ENCODE measurements at places on chromosomes 3 and 15.

- DNase-seq, result no peak
Observed at GRCh38 chr3:186967686-186968085, 37.4 kb downstream of the ST6GAL1 start.

- DNase-seq, result no peak
Observed at GRCh38 chr3:22685597-22685996, 517.5 kb upstream of the UBE2E2 start.

- DNase-seq, result no peak
Observed at GRCh38 chr15:38540510-38540909, 24.1 kb downstream of the RASGRP1 start.

GRCh38 chr3:4978204-4978965 is 852 bp upstream of the BHLHE40 start:
- DNase-seq, result peak; percentile 44

- no peak for DNase-seq
Observed at GRCh38 chr3:134354612-134355251, 19.5 kb downstream of the AMOTL2 start.

- DNase-seq, result no peak
Observed at GRCh38 chr3:149848238-149848637, 35.2 kb downstream of the RNF13 start.

DNA sequence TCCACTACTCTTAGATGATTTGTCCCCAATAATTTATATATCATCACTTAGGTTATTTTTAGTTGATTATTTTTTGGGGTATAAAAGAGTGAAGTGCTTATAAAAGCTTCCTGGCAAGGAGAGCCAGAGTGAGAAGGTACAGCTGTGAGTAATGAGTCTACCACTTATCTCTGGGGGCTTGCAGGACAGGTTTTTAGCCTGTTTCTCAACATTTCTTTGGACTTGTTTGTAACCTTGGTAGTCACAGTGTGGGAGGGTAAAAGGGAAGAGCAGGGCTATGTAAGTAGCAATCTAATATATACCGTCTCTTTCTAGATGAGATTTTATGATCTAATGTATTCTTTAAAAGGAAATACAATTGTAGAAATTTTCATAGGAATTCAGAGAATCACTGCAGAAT is 321.3 kb upstream of the GOLIM4 start:
- no peak for DNase-seq

GRCh38 chr15:40300771-40301170 is 7.0 kb downstream of the PLCB2 start:
- DNase-seq, result no peak

DNA sequence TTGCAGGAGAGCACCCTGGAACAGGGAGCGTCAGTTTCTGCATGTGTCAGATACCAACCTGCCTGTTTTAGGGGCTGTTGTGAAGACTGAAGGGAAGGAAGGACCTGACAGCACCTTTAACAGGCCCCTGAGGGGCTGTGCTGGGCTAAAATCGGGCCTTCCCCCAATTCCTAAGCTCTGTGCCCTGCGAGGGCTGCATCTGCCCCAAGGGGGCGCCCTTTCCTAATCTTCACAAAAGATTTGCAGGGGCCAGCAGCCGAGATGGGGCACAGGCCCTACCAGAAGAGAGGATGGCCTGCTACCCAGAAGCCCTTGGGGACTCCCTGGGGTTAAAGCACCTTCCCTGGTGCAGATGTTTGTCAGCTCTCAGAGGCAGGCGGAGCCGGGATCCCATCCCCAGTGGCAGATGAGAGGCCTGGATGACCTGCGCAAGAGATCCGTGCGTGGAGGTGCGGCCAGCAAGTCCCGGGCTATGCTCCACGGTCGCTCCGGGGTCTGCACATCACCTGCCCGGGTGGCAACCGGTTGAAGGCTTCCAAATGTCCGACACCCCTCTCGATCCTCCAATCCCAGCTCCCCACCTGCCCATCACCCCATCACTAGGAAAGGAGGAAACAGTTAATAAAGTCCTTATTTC is 53.6 kb downstream of the RHCG start:
- DNase-seq, result no peak

DNA sequence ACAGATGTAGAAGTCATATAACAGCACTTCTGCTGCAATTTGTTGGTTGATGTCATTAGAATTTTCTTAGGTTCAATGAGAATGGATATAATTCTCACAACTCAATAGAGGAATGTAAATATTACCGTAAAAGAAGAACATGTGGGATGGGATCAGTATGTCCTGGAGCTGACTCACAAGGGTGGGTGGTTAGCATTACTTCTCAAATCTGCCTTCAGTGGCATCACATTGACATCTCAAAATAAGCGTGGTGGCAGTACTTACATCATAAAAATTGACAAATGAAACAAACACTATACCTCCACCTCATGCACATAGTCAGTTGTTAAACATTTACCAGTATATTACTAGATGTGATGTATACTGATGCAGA is 1068.0 kb upstream of the CADM2 start:
- DNase-seq, result no peak

DNA sequence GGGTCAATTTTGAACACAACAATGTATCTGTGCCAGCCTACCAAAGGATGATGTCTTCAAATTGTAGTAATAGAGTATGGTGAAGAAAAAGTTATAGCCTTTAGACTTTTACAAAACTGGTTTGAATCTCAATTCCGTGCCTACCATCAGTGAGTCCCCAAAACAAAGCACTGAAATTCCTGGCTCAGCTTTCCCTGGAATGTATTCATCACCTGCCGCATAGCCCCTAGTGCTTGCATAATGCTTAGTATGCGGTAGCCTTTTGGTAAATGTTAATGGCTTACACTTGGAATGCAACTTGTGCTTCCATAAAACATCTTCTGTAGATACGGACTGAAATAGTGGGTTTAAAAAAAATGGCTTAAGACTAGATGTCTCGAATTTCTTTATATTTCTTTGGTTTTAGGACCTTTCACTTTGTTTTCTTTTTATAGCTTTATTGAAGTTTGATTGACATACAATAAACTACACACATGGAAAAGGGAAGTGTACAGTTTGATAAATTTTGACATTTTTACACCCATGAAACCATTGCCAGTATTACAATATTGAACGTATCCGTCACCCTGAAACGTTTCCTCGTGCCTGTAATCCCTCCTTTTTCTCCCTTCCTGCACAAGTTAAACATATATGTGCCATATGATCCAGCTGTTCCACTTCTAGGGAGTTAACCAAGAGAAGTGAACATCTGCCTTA is 12.1 kb downstream of the SACM1L start:
- DNase-seq, result no peak

- DNase-seq, result no peak
Observed at GRCh38 chr3:115518100-115518852, 105.0 kb upstream of the GAP43 start.

GRCh38 chr3:194961571-194961970 is 275.9 kb downstream of the FAM43A start:
- DNase-seq, result no peak

GRCh38 chr3:186182850-186183249 is 74.0 kb upstream of the ETV5 start:
- DNase-seq, result no peak

Data from stimulated activated CD4-positive, alpha-beta T cell treated with anti-CD3 and anti-CD28 coated beads, TNF-alpha, amount 100 ng/mL, for 4 hours (primary cell).